ENCODE measurements at places on chromosomes 12 and 14. TPM values are rescaled to one million over a fixed set of nuclear protein-coding genes. Genes with fewer than 3 reads are reported as not detected.

GRCh38 chr12:116661341-116661740, 76.5 kb downstream of the SPRING1 start:
- no peak for DNase-seq

Gene RNU4-1
- total RNA-seq = 1,949 TPM

DNA sequence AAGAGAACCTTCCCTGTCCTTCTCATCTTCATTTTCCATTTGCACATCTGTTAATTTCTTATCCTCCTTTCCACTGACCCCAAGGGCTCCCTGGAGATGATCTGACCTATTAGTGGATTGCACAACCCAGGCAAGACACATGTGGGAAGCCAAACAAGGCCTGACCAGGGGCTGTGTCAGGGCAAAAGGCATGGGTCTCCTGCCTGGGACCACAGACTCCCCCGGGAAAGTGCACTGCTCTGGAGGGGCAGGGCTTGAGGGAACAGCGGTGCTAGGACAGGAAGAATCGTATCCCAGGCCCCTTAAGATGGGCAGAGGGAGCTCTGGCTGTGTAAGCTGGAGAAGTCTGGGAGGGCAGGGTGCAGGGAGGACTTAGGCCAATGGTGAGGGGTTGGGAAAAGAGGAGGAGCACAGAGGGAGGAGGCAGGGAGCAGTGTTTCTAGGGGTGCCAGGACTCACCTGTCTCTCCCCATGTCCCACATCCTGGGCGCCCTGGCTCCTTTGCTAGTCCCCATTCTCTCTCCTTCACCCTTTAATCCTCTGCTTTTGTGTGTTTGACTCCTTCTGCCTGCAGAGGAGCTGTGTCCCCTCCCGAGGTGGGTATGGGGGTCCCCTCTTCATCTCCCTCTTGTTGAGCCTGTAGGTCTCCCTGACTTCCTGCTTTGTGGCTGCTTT, 25.3 kb downstream of the PLEKHG3 start:
- no peak for DNase-seq

DNA sequence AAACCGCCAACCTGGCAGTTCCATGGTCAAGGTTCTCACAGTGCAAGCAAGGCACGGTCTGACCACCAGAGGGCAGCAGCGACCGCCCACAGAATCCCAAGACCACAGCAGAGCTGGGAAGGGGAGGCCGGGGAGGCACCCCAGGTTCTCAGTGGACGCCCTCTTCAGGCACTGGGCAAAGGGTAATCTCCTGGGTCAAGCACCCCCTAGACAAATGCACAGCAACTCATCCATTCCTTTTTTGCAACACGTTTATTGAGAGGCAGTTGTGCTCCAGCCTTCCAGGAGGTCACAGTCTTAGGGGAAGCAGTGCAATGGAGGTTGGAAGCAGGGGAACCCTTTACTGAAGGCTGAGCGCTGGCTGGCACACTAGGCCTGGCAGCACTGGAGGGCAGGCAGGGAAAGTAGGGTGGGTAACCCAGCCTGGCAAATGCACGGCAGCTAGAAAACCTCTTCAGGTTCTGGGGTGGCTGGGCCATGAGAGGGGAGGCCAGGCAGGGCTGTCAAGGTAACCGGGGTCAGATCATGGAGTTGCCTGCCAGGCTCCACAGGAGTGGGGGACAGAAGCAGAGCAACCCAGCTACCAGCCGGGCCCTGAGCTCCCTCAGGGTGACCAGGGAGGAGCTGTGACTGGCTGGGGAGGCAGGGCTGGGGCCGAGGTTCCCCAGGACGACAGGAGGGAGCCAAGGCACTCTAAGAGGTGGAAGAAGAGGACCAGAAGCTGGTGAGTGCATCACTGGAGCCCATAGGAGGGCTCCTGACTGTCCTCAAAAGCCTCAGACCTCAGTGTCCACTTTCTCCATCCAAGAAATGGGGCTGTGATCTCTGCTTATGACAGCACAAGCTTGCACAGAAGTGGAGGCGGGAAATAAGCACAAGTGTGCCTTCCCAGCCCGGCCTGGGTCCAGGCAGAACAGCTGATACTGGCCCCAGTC, 1.8 kb upstream of the RHOF start:
- DNase-seq = peak; percentile 91

GRCh38 chr14:87185961-87186560, 806.9 kb downstream of the GALC start:
- no peak for DNase-seq

GRCh38 chr12:75706786-75707605, 195.6 kb upstream of the KRR1 start:
- DNase-seq = no peak

DNA sequence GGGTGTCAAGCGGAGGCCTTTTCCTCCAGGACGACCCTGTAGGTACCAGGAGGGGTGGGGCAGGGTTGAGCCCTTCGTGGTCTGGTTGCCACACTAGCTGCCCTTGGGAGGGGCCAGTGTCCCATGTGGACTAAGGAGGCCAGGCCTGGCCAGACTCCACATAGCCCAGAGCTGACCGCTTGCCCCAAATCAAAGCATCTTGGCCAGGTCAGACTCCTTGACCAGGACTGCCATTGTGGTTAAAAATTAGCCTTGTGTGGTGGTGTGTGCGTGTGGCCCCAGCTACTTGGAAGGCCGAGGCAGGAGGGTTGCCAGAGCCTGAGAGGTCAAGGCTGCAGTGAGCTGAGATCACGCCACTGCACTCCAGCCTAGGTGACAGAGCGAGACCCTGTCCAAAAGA, 24.8 kb downstream of the ALDH2 start:
- DNase-seq = peak; percentile 94

Gene GPR137C
- 0.23 TPM for total RNA-seq

DNA sequence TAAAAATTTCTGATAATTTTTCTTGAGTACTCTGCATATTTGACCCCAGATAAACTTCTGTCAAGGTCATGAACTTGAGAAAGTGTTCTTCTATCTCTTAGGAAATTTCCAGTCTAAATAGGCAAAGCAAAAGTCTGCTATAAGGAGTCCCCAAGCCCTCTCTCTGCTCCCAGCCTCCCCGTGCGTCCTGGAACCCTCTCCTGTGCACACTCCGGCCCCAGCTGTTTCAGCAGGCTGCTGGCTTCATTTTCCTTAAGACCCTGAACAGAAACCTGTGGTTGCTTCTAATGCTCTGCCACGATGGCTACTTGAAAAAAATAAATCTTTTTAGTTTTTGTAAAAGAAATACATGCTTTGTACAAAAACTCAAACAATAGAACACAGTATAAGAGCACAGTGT, 14.7 kb downstream of the KRT2 start:
- DNase-seq = peak; percentile 11

Gene ABHD12B
- total RNA-seq = not detected

Gene ATXN2
- 23.2 TPM for total RNA-seq

Gene PDE3A
- 0.75 TPM for total RNA-seq

Gene FICD
- total RNA-seq = 4.6 TPM

Gene CCND2
- 3.5 TPM for total RNA-seq

GRCh38 chr12:108833355-108833733, 24.0 kb downstream of the SSH1 start:
- no peak for DNase-seq

Gene CYP46A1
- total RNA-seq = 1.5 TPM

Gene LIN7A
- total RNA-seq = 9.5 TPM

Gene NEUROD4
- total RNA-seq = not detected

Gene PLCZ1
- total RNA-seq = not detected

GRCh38 chr14:89320381-89321000, 96.5 kb downstream of the FOXN3 start:
- no peak for DNase-seq

Gene RIN3
- total RNA-seq = 20.2 TPM

Gene NGB
- total RNA-seq = not detected

Gene HOXC6
- not detected for total RNA-seq

DNA sequence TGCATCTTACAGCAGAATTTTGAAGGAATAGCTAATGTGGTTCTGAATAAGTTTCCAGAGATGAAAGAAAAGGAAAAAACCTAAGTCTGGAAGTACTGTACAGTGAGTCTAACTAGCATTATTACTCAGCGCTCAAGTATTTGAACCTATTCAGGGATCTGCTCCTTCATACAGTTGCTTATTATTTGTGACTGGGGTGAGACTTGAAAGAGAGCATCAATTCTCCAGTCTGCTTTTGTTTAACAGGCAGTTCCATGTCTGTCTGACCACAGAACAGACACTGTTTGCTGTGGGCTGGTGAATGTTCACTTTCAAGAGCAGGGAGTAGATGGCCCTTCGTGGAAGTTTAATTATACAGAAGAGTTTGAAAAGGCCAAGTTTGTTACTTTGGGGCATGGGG, 9.3 kb downstream of the ETV6 start:
- DNase-seq = no peak

Gene RCOR1
- 8.9 TPM for total RNA-seq

DNA sequence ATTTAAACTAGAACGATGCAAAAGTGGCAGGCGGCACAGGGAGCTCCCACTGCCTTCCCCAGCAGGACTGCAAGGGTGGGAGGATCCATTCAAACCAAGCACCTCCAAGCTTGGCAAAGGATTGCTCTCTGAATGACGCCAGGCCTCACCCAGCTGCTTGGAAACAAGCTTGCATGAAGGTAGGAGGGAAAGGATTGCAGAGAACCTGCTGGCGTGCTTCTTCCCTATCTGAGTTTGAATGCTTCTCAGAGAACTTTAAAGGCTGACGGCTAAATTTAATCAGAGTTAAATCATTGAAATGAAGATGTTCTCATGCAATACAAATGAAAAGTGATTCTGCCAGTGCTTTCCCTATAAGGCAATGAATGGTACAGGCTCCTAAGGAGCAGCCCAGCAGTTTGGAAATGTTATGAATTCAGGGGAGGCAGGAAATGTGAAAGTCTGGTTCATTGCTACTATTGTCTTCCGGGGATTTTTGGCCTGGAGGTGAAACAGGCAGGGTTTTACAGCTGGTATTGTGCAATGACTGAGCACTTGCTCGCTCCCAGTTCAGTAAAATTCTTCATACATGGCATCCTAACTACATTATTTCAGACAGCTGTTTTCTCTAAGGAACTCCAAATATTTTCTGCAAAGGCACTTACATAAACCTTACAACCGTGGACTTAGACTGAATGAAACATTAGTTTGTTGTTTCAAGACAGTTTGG, 31.9 kb upstream of the DUSP6 start:
- DNase-seq = peak; percentile 73

Gene ACSS3
- 47.4 TPM for total RNA-seq

Gene MAP4K5
- total RNA-seq = 10.0 TPM

DNA sequence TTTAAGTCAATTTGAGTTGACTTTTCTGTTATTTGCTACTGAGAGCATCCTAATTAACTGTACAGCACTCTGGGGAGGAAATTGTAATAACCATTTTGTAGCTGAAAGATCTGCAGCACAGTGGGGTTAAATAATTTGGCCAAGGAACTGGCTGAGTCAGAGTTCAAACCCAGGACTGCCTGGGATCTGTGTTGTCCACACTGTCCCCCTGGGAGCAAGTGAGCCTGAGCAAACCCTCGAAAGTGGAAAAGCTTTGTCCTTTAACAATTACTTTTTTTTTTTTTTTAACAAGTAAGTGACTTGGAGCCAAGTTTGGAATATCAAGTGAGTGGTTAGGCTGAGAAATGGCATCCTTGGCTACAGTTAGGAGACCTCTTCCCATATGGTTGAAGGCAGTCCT, 247.2 kb upstream of the CCDC196 start:
- no peak for DNase-seq

Gene ARG2
- 0.48 TPM for total RNA-seq
